ENCODE measurements at places on chromosomes 13 and 19. TPM values are rescaled to one million over a fixed set of nuclear protein-coding genes. Genes with fewer than 3 reads are reported as not detected.

The RFX1 gene
- total RNA-seq, result 4.5 TPM

The C19orf67 gene
- not detected for total RNA-seq

The IL17D gene
- total RNA-seq, result 0.35 TPM

The TRMT1 gene
- 56.1 TPM for total RNA-seq

The SERPINE3 gene
- total RNA-seq, result 0.07 TPM

The RGL3 gene
- 19.0 TPM for total RNA-seq

The IZUMO1 gene
- not detected for total RNA-seq

Measured in epithelial cell of proximal tubule (primary cell).